ENCODE measurements at places on chromosomes 12 and 14.
A peak's percentile ranks its signal among the peaks of the same experiment; 100 is the strongest.

- H3K27me3 ChIP-seq, result no peaks in the 10 kb centered on the region
- DNase-seq, result no peak
- no peaks in the 10 kb centered on the region for H3K36me3 ChIP-seq
- H3K27ac ChIP-seq, result peak overlapping the region; percentile 18
- H3K4me1 ChIP-seq, result peaks cover 27% of the 10 kb centered on the region
- H3K4me3 ChIP-seq, result no peak overlapping the region
These were observed 58.1 kb downstream of the FGD4 start for GRCh38 chr12:32457251-32458025.

DNA sequence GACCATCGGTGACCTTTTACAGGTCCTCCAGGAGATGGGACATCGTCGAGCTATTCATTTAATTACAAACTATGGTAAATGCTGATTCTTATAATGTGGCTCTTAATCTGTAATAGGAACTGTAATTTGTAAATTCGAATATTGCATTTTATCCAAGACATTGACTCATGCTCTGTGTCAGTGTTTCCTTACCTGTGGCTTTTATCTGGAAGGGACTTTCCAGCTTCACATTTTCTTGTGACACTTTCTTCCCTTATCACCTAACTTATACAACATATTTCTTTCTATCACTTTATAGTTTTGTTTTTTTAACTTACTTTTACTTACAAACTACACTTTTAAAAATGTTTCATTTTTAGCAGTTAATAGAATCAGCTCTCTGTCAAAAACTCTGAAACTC is 14.8 kb downstream of the IRAK3 start:
- no peak overlapping the region for H3K4me3 ChIP-seq
- no peak overlapping the region for H3K27ac ChIP-seq
- H3K27me3 ChIP-seq, result no peaks in the 10 kb centered on the region

- no peak overlapping the region for H3K4me3 ChIP-seq
- no peaks in the 10 kb centered on the region for H3K4me1 ChIP-seq
- peak; percentile 39 for DNase-seq
- no peak overlapping the region for H3K27ac ChIP-seq
These were observed 230.1 kb downstream of the ANO6 start for GRCh38 chr12:45446013-45446412.

DNA sequence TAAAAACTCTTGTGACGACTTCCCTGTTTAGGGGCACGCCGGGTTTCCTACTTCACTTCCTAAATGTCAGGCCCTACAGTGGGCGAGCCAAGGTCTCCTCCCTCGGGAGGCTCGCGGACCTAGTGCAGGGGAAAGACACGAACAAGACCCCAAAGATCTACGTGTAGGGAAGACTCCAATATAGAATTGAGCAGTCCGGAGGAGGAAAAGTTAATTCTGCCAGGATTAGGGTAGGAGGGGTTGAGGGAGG is 564 bp downstream of the ATXN3 start:
- no peaks in the 10 kb centered on the region for H3K36me3 ChIP-seq
- no peaks in the 10 kb centered on the region for H3K27me3 ChIP-seq
- peak overlapping the region; percentile 100 for H3K4me3 ChIP-seq
- peak; percentile 92 for DNase-seq

DNA sequence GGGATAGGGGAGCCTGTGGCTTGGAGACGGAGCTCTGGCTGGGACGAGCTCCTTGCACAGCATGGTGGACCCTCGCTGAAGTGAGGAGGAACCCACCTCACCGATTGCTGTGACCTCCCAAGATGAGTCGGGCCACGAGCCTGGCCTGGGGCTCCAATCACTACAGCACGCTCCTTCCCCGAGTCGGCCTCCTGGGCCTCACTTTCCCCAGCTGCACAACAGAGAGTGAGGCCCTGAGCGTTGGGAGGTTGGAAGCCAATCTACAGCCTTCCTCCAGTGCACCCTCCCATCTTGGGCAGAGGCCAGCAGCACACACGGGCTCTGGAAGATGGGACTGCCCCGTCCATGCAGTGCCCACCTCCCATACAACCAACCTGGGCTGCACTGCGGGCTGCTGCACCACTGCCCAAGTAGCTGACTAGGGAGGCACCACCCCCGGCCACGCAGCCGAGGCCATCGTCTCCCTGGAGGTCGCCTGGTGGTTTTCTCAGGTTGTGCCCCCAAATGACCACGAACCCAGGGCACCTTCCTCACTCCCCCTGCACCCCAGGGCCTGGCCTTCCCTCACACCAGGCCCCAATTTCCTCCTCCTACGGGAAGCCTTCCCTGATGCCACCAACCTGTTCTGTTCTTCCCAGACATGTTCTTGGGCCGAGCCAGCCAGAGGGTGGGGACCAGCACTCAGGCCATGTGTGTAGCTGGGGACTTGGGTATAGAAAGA is 152.3 kb upstream of the C14orf180 start:
- H3K4me3 ChIP-seq, result no peak overlapping the region
- H3K36me3 ChIP-seq, result no peaks in the 10 kb centered on the region
- H3K27ac ChIP-seq, result no peak overlapping the region
- H3K27me3 ChIP-seq, result no peaks in the 10 kb centered on the region

- no peaks in the 10 kb centered on the region for H3K36me3 ChIP-seq
- no peak overlapping the region for H3K4me3 ChIP-seq
- no peak overlapping the region for H3K27ac ChIP-seq
- peaks cover 21% of the 10 kb centered on the region for H3K4me1 ChIP-seq
These were observed 120.4 kb downstream of the HMGA2 start for GRCh38 chr12:65944637-65945036.

- no peaks in the 10 kb centered on the region for H3K4me1 ChIP-seq
- H3K4me3 ChIP-seq, result no peak overlapping the region
- H3K27ac ChIP-seq, result no peak overlapping the region
- DNase-seq, result no peak
These were observed 2.6 kb upstream of the KRT81 start for GRCh38 chr12:52293926-52294325.

DNA sequence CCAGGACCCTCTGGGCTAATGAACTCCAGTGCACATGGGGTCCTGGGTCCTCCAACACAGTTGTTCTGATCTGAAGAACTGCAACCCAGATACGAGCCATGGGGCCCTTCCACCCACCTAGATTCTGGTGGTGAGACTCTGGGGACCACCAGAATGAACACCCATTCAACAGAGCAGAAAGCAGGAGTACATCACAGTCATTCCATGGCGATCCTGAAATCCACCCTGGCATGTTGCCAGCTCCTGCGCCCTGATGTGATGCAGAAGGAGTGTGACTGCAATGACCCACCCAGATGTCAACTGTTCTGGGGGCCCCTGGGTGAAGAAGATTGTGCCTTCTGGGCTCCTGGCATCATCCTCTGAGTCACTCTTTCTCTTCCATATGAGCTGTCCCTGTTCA is 211.6 kb downstream of the KIF26A start:
- no peak overlapping the region for H3K27ac ChIP-seq
- no peaks in the 10 kb centered on the region for H3K36me3 ChIP-seq
- H3K27me3 ChIP-seq, result no peaks in the 10 kb centered on the region
- H3K4me1 ChIP-seq, result peaks cover 7% of the 10 kb centered on the region

DNA sequence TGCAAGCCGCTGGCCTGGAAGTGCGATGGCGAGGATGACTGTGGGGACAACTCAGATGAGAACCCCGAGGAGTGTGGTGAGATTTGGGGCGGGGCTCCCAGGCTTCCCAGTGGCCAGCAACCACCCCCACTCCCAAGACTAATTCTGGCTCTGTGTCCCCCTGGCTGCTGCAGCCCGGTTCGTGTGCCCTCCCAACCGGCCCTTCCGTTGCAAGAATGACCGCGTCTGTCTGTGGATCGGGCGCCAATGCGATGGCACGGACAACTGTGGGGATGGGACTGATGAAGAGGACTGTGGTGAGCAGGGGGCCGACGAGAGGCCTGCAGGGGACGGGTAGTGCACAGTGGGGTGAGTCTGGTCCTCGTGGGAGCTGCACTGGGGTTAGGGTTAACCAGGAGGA is 12.1 kb upstream of the NXPH4 start:
- no peak overlapping the region for H3K27ac ChIP-seq
- no peak for DNase-seq
- H3K4me3 ChIP-seq, result no peak overlapping the region
- peaks cover 81% of the 10 kb centered on the region for H3K36me3 ChIP-seq
- H3K27me3 ChIP-seq, result no peaks in the 10 kb centered on the region
- peaks cover 7% of the 10 kb centered on the region for H3K4me1 ChIP-seq

All from esophagus muscularis mucosa (tissue), 4 donors.